NCI-H1436 treated with DMSO at 0.1 percent for 48 hours (cell line): ENCODE measurements at places on chromosomes 2 and 18.

DNA sequence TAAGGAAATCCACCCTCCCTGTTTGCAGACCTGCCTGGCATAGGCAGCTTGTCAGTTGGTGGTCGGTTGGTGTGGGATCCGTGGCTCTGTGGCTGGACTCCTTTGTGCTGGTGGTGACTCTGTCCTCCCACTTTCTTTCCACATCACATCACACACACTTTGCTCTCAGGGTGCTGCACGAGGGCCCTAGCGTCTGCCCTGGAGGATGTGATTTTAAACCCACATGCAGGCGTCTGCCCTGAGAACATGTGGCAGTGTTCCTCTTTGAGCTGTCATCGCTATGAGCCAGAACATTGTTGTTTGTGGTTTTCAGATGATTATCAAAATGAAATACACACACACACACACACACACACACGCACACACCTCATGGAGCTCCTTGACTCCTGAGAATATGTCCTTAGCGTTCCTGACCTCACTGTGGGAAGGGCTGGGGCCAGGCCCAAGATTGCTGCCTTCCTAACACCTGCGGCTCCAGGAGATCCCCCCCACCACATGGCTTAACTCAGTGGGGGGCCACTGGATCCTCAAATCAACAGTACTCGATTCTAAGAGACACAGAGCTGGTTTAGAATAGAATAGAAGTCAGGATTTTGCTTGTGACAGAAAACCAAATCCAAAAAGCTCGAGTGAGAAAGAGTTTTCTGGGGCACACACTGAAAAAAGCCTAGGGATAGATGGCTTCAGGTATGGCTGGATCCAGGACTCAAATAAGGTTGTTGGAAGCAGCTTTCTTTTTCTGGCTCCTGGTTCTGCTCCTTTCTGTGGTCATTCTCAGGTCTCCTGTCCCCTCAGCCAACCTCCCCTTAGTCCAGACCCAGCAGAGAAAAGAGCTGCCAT is 54.8 kb downstream of the RTP5 start:
- DNase-seq: no peak

DNA sequence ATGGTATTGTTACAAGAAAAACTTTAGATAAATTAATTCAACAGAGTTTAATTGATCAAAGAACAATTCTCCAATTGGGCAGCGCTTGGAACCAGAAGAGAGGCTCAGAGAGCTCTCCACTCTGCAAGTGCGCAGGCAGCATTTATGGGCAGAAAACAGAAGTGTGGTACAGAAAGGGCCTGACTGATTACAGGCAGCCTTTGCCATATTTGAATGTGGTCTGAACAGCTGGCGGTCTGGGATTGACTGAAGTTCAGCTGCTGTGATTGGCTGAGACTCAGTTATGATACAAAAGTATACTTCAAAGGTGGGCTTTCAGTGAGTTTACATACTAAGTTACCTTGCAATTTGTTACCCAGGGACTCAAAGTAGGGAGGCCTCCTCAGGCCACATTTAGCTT is 301.3 kb upstream of the ID2 start:
- DNase-seq: no peak

DNA sequence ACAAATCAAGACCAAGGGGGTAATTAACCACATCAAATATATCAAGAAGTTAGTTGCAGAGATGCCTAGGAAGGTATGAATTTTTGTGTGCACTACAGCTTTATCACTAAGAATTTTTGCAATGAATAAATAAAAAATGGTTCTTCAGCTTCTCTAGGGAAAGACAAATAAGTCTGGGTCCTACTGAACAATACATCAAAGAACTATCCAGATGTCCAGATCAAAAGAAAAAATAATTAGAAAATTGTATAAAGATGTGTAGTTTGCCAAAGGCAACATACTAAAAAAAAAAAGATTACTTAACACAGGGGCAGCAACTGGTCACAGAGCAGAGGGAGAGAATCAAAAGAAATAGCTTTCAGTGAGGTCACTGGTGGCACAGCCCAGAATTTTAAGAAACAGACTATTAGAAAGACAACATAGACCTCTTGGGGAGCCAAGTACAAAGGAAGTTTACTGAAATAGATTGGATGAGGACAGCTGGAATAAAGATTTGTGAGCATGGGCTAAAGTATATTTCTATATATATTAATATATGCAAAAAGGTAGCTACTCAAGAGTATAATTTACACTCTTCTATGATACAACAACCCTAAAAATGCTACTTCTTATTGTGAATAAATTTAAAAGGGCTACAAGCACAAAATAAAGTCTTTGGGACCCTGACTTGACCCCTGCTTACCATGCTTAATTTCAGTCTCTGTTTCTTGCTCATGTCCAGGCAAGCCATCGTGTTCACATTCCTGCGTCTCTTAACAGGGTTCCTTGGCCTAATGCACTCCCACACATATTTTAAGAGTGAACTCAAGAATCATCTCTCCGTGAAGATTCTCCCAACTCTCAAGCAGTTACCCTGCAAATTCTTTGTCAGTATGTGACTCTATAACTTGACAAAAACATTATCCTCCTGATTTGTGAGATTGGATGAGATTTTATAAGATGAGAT is 99.0 kb upstream of the GRB14 start:
- no peak for DNase-seq

GRCh38 chr2:139628931-139629330 is 848.7 kb upstream of the NXPH2 start:
- no peak for DNase-seq

DNA sequence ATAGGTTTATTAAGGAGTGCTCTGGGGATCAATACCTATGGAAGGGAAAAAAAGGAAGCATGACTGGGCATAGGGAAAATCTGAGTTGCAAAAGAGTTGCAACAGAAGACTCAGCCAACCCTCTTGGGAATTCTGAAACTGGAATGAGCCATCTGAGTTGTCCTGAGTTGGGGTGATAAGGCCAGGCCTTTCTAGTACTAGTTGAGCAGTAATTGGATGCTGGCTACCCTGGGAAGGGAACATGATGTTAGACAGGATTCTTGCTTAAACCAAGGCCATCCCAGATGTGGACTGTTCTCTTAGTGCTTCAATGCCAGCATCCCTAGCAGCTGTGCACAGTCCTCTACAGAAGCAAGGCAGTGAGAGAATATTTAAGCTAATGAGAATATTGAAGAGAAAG is 348.8 kb upstream of the GULP1 start:
- DNase-seq: no peak

DNA sequence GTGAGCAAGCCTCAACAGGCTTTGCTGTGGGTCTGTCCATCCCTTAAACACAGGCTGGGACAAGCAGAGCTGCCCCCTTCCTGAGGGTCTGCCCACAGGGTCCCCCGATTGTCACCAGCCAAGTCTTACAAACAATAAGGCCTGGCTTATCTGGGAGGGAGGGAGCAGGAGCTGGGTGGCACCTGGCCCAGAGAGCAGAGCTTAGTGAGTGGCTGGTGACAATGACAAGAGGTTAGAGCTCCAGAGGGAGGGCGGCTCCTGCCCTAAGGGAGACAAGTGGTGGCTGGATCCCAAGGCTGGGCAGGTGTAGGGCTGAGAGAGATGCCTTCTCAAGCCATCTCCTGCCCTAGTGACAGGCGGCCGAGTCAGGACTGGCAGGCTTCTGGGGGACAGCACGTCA is 125.5 kb downstream of the KLHL29 start:
- no peak for DNase-seq

DNA sequence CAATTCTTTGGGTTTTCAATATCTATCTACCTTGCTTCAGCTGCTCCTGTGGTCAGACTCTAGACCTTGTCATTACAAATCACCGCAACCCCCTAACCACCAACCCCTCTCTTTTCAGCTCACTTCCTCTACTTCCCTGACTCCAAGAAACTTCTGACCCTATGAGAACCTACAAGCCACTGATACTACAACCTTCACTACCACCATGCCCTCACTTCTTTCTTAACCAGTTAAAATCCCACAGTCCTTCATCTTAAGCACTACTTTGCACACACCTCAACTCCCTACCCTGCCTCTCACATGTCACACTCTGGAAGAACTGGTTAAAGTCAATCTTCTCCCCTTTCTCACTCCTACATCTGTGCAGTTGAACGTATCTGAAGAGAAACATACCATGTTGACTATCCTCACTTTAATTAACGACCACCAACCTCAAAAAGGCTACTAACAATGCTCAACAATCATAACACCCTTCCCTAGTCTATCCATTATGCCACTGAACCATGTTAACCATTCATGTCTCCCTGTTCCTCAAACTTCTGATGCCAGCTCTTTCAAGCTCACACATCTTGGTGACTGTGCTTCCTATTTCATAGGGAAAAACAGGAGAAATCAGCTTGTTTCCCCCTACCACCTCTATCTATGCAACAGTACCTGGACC is 12.6 kb downstream of the EIF2AK3 start:
- DNase-seq: no peak

DNA sequence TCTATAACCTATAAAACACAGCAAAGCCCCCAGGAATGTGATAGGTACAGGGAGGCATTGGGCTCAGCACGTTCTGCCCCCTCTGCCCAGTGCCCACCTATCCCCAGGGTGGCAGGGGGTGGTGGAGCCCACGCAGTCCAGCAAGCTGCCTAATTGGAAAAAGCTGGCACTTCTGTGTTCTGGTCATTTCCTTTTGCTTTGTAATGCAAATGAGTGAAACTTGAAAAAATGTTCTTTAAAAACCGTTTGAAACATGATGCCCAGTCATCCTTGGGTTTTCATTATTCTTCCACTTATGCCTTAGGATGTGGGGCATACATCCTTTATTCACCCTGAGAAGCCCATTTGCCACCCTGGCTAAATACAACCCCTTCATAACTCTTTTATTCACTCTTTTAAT is 89.9 kb upstream of the LTBP1 start:
- no peak for DNase-seq

GRCh38 chr2:43737855-43738254 is 36.0 kb upstream of the DYNC2LI1 start:
- no peak for DNase-seq

- no peak for DNase-seq
Measured at GRCh38 chr18:36484591-36484990, 187.1 kb downstream of the FHOD3 start.

DNA sequence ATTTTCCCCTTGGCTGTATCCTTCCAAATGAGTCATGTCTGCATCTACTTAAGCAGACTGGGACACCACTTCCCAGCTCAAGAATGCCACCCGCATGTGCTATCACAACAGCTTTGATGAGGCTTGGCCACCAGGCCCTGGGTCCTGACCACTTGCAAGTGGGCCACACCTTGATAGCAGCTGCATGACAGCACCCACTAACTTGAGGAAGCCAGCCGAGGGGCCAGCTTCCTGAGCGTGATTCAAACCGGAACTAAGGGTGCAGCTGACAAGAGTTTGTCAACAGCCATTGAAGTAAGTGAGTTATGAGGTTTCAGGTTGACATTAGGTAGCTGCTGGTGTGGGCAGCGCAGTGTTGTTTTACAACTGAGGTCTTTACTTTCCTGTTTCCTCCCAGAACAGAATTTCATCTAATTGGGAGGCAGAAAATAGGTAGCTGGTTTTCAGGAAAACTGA is 54.4 kb downstream of the EPHA4 start:
- no peak for DNase-seq

DNA sequence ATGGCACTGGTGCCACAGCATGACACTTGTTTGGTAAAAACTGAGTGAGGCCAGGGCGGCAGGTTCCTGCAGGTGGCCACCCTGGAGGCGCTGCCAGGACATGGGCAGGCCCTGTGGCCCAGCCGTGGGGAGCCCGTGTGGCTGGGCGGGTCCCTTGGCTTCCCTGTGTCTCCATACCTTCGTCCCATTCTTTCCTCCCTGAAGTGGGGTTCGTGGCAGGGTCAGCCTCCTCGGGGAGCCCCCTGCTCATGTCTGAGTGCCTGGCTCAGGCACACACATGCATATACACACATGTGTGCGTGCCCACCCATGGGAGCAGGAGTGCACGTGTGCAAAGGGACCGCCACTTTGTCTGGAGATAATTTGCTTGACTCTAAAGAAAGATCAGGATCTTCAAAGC is 86.5 kb upstream of the HDAC4 start:
- no peak for DNase-seq

DNA sequence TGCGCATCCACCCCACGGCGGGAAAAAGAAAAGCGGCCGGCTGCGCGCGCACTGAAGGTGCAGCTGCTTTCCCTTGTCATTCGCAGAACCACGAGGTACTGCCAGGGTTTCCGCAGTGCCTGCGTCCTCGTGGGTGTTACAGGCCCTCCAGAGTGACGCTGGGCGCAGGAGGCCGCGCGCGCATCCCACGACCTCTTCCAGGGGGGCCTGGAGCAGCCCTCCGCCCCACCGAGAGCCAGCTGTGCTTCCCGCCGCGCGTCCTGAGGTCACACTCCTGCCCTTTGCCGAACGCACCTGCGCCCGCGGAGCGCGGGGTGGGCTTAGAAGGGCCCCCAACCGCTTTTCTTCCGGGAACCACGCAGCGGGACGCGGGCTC is 378 bp upstream of the IAH1 start:
- DNase-seq: no peak

GRCh38 chr18:47280121-47280520 is 28.7 kb upstream of the SKOR2 start:
- DNase-seq: no peak

- DNase-seq: no peak
Measured at GRCh38 chr2:68971591-68972231, 2.7 kb upstream of the GKN1 start.

DNA sequence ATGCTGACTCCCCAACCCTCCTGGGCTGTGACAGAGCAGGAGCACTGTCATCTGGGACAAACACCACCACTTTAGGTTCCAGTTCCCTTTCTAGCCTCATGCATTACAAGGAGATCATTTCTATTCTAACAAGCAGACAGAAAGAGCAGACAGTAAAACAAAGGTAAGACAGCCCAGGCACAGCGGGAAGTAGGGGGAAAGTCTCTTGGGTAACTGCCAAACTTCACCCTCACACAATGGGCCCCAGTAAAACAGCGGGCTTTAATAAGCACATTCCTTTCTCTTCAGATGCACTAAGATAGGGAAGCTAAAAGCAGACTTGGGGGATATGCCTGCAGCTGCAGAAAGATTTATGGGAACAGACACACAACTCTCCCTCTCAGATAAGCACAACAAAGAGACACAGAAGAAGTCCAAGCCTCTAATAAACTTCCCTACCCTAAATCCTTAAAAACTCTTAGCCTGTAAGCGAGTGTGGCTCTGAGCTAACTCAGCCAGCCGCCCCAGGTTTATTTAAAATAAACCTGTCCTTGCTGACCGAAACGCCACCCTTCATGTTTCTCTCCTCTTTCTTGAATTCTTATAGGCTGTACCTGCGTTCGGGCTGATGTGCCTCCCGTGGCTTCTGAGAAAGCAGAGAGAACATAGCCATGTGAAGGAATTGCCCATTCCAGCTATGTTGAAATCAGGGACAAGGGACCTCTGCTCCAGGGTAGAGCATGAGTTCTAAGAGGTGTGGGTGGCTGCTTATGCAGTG is 726.8 kb upstream of the DDX18 start:
- no peak for DNase-seq

- no peak for DNase-seq
Measured at GRCh38 chr2:112165296-112165695, 27.1 kb downstream of the FBLN7 start.

GRCh38 chr2:131201098-131201497 is 8.2 kb upstream of the POTEE start:
- DNase-seq: no peak

- DNase-seq: no peak
Measured at GRCh38 chr2:127504552-127505430, 21.5 kb downstream of the IWS1 start.
